ENCODE measurements at places on chromosomes 1 and 21.

DNA sequence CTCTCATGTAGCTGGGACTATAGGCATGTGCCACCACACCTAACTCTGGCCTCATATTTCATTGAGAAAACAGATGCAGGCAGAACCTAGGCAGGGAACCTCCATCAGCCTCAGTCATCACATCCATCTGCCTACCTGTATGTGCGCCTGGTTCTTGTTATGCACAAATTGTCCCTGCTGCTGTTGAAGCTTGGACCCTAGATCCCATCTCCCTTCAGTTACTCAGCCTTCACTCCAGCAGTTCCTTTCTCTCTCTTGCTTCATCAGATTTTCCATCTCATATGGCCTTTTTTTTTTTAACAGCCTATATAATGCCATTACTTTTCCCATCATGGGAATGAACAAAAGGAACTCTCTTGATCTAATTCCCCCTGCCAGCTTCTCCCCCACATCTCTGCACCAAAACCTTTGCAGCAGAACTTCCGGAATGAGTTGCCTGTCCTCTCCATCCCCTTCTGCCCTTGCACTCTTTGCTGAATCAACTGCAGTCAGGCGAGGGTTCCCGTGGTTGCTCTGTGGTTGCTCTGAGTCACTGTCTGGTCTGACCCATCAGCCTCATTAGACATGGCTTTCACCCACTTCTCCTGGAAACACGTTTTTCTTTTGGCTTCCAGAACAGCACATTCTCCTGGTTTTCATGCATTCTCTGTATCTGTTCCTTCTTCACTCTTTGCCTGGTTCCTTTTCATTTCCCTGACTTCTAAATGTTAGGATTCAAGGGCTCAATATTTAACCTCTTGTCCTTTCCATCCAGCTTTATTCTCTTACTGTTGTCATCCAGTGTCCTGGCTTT is 41.5 kb downstream of the UBE4B start:
- no peaks in the 10 kb centered on the region for H3K27me3 ChIP-seq
- H3K36me3 ChIP-seq, result peaks cover 7% of the 10 kb centered on the region
- H3K4me3 ChIP-seq, result no peak overlapping the region

GRCh38 chr1:185154912-185155513 is 1.7 kb downstream of the TRMT1L start:
- peaks cover 6% of the 10 kb centered on the region for H3K36me3 ChIP-seq
- no peak for DNase-seq
- H3K4me1 ChIP-seq, result peaks cover 16% of the 10 kb centered on the region
- no peak overlapping the region for H3K27ac ChIP-seq
- H3K27me3 ChIP-seq, result no peaks in the 10 kb centered on the region

DNA sequence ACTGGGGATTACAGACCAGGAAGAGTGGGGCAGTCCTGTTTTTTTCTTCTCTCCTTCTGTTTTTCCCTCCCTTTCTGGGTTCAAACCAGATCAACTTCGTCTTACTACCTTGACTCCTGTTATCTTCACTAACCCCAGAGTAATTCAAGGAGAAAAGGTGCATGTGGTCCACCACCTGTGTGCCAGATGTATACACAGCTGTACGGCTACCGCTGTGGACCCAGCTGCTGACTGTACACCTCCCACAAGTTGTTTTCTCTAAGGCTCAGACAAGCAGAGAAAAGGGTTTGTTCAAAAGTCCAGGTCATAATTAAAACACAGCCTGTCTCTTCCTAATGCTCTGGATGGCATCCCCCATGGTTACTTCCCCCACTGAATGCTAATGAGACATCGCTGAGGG is 102.1 kb downstream of the LMX1A start:
- H3K27ac ChIP-seq, result no peak overlapping the region
- H3K27me3 ChIP-seq, result peaks cover 10% of the 10 kb centered on the region

GRCh38 chr1:209759829-209760359 is 4.0 kb downstream of the TRAF3IP3 start:
- DNase-seq, result no peak
- no peaks in the 10 kb centered on the region for H3K36me3 ChIP-seq
- H3K4me1 ChIP-seq, result peaks cover 5% of the 10 kb centered on the region

- H3K27me3 ChIP-seq, result no peaks in the 10 kb centered on the region
- no peaks in the 10 kb centered on the region for H3K36me3 ChIP-seq
- H3K4me1 ChIP-seq, result peaks cover 8% of the 10 kb centered on the region
- no peak overlapping the region for H3K4me3 ChIP-seq
- H3K27ac ChIP-seq, result no peak overlapping the region
Observed at GRCh38 chr21:26140926-26141325, 29.6 kb downstream of the APP start.

DNA sequence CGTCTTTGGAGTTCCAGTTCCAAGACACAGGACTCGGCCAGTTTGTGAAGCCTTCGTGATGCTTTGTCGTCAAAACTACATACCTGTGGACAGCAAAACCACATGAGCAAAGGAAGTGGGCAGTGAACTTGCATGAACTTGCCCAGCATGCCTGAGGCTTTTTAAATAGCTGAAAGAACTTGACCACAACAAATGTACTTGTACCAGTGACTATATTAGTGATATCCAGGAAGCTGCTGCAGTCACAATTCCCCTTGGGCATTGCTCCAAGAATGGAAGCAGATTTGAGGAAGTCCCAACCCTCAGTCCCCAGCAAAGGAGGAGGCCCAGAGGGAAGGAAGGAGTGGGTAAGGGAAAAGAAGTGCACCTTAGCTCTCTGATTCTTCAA is 2.6 kb downstream of the FUCA1 start:
- H3K4me3 ChIP-seq, result no peak overlapping the region
- H3K27me3 ChIP-seq, result peaks cover 29% of the 10 kb centered on the region
- DNase-seq, result no peak
- H3K36me3 ChIP-seq, result peaks cover 11% of the 10 kb centered on the region
- H3K4me1 ChIP-seq, result no peaks in the 10 kb centered on the region

DNA sequence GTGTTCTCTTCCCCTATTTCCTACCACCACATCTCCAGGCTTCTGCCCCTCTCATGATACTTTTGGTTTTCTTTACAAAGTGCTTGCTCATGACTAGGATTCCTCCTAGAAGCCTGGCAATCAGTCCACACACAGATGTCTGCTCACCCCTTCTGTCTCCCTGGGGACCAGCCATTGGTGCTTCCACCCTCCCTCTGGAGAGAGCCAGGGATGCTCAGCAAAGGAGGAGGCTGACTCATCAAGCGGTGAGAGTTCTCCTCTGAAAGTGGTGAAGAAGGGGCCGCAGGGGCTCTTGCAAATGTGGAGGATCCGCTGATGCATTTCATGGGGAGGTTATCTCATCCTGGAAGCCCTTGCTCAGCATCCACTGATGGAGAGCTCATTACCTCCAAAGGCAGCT is 14.5 kb downstream of the NT5C1A start:
- H3K36me3 ChIP-seq, result no peaks in the 10 kb centered on the region
- no peak overlapping the region for H3K4me3 ChIP-seq
- peaks cover 81% of the 10 kb centered on the region for H3K27me3 ChIP-seq
- H3K4me1 ChIP-seq, result no peaks in the 10 kb centered on the region
- H3K27ac ChIP-seq, result no peak overlapping the region
- no peak for DNase-seq

DNA sequence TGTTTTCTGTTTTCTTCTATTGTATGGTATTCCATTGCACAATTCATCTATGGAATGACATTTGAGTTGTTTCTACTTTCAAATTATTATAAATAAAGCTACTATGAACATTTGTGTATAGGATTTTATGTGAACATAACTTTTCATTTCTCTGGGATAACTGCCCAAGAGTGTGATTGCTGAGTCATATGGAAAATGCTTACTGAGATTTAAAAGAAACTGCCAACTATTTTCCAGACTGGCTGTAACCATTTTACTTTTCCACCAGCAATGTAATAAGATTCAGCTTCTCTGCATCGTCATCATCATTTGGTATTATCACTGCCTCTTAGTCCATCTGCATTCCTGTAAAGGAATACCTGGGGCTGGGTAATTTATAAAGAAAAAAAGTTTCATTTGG is 779.6 kb upstream of the PRMT6 start:
- no peak for DNase-seq
- H3K36me3 ChIP-seq, result no peaks in the 10 kb centered on the region
- no peaks in the 10 kb centered on the region for H3K4me1 ChIP-seq
- no peak overlapping the region for H3K4me3 ChIP-seq
- H3K27ac ChIP-seq, result no peak overlapping the region

DNA sequence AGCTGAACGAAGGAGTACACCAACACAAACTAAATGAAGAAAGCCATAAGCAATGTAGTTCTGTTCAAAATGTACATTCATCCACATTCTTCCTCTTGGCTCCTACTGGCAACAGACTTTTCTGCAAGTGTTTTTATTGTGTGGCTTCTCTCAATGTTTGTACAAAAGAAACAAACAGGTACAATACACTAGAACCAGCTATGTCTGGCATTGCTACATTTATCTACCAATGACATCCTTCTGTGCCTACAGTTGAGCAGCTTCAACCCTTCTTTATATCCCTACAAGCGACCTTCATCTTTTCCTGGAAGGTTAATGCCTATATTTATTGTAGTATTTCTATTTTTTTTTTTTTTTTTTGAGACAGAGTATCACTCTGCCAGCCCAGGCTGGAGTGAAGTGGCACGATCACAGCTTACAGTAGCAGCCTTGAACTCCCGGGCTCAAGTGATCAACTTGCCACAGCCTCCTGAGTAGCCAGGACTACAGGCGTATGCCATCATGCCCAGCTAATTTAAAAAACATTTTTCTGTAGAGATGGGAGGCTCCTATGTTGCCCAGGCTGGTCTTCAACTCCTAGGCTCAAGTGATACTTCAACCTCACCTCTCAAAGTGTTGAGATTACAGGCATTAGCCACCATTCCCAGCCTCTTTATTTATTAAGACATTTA is 89.3 kb downstream of the ASH1L start:
- H3K4me3 ChIP-seq, result no peak overlapping the region
- peaks cover 6% of the 10 kb centered on the region for H3K36me3 ChIP-seq
- H3K27ac ChIP-seq, result peak overlapping the region; percentile 38
- H3K4me1 ChIP-seq, result peaks cover 9% of the 10 kb centered on the region

DNA sequence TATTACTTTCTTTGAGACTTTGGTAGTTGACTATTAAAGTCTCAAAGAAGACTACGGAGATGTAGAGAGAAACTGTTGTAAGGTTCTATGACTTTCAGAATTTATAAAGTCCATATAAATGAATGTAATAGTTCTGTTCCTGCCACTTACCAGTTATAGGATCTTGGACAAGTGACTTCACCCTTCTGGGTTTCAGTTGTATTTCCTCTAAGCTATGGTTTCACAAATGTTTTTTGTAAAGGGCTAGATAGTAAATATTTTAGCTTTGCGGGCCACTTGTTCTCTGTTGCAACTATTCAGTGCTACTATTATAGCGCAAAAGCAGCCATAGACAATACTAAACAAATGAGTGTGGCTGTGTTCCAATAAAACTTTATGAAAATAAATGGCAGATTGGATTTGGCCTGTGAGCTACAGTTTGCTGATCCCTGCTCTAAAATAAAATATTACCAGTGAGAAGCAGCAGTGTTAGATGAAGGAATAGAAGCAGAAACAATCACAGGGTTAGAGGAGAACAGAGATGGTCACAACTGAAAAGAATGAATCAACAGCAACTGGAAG is 14.7 kb downstream of the ZMPSTE24 start:
- no peaks in the 10 kb centered on the region for H3K27me3 ChIP-seq
- DNase-seq, result no peak
- no peak overlapping the region for H3K4me3 ChIP-seq
- H3K36me3 ChIP-seq, result peaks cover 51% of the 10 kb centered on the region
- H3K27ac ChIP-seq, result no peak overlapping the region
- no peaks in the 10 kb centered on the region for H3K4me1 ChIP-seq

- H3K4me1 ChIP-seq, result peaks cover 22% of the 10 kb centered on the region
- no peaks in the 10 kb centered on the region for H3K36me3 ChIP-seq
- no peaks in the 10 kb centered on the region for H3K27me3 ChIP-seq
- no peak for DNase-seq
- H3K27ac ChIP-seq, result no peak overlapping the region
Observed at GRCh38 chr1:64624218-64624713, 120.6 kb upstream of the RAVER2 start.

DNA sequence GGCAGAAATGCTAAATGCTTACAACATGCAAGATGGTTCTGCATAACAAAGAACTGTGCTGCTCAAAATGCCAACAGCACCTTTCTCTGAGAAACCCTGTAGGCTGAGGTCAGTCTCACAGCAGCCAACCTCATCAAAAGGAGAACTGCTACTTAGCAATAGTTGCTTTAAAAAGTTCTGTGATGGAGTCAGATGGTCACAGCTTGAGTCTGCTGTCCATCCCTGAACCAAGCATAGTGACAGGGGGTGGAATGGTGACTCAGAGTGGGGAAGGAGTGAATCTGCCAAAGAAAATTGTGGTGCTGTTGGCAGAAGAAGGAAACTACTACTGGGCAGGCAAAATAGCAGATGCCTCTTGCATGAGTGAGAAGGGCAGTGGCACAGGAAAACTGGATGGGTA is 106.0 kb upstream of the FAM78B start:
- H3K27ac ChIP-seq, result no peak overlapping the region
- H3K27me3 ChIP-seq, result no peaks in the 10 kb centered on the region
- no peak for DNase-seq
- no peak overlapping the region for H3K4me3 ChIP-seq
- H3K4me1 ChIP-seq, result no peaks in the 10 kb centered on the region

- no peak for DNase-seq
- H3K27me3 ChIP-seq, result no peaks in the 10 kb centered on the region
- H3K4me3 ChIP-seq, result no peak overlapping the region
- no peaks in the 10 kb centered on the region for H3K36me3 ChIP-seq
- no peak overlapping the region for H3K27ac ChIP-seq
Observed at GRCh38 chr1:234591131-234591530, 18.8 kb downstream of the IRF2BP2 start.

DNA sequence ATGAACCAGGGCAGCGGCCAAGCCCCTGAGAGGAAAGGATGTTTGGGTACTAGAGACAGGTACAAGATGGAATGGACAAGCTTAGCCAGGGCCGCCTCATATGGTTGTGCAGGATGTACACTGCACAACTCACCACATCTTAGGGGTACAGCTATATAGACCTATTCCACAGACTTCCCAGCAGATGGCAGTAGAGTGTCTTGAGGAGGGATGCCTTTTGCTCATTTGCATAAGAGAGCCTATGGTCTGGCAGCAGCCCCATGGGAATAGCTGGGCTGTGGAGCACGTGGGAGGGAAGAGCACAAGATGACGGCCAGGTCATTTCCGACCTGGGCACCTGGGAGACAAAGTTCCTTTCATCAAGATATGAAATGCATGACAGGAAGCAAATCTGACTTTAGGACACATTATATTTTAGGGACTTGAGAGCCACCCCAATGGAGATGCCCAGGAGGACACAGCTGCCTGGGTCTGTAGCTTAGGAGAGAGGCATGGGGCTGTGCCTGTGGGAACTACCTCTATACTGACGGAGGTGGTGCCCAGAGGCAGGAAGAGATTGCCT is 215.5 kb downstream of the KCNJ6 start:
- no peaks in the 10 kb centered on the region for H3K36me3 ChIP-seq
- no peaks in the 10 kb centered on the region for H3K27me3 ChIP-seq
- peak; percentile 73 for DNase-seq
- H3K27ac ChIP-seq, result no peak overlapping the region
- no peak overlapping the region for H3K4me3 ChIP-seq

- H3K36me3 ChIP-seq, result no peaks in the 10 kb centered on the region
- H3K4me1 ChIP-seq, result peaks cover 29% of the 10 kb centered on the region
- H3K4me3 ChIP-seq, result no peak overlapping the region
- no peak overlapping the region for H3K27ac ChIP-seq
- DNase-seq, result no peak
Observed at GRCh38 chr1:115188680-115189395, 99.5 kb upstream of the TSPAN2 start.

All from cardiac muscle cell (in vitro differentiated cells and primary cell).